Stimulated activated CD4-positive, alpha-beta T cell treated with anti-CD3 and anti-CD28 coated beads, Interleukin-2, amount 100 ng/mL, for 4 hours (primary cell): ENCODE measurements at places on chromosomes 4 and X.

DNA sequence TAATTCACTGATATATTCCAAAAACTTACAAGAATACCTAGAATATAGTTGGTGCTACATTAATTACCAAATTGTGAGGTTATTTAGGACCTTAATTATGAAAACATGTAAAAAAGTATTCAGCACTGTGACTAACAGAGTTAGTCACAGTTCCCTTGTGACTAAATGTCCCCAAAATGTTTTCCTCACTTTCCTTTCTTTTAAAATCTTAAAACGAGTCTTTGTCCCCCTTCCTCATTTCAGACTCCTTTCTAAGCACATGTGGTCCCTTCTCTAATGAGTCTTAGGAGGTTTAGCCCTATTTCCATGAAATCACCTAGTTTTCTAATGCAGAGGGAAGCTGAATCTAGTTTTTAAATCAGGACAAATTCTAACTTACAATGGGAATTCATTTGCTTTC is 175.0 kb downstream of the PPP3CA start:
- DNase-seq, result no peak

GRCh38 chr4:72938516-72938915 is 131.0 kb downstream of the COX18 start:
- DNase-seq, result no peak

- no peak for DNase-seq
Measured at GRCh38 chr4:55475394-55476243, 71.1 kb downstream of the CLOCK start.

DNA sequence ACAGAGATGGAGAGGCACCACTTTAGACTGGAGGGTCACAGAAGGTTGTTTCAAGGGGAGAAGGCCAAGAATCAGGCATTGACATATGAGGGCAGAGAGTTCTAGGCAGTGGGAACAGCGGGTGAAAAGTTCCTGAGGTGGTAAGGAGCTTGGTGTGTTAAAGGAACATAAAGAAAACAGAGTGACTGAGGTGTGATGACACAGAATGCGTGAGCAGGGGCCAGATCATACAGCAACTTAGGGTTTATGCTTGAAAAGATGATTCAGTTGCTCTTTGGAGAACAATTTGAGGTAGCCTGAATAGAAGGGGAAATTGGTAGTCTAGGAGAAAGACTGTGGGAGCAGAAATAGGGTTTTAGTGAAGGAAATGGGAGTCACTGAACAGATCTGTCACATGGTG is 179.2 kb downstream of the AMELX start:
- DNase-seq, result no peak

DNA sequence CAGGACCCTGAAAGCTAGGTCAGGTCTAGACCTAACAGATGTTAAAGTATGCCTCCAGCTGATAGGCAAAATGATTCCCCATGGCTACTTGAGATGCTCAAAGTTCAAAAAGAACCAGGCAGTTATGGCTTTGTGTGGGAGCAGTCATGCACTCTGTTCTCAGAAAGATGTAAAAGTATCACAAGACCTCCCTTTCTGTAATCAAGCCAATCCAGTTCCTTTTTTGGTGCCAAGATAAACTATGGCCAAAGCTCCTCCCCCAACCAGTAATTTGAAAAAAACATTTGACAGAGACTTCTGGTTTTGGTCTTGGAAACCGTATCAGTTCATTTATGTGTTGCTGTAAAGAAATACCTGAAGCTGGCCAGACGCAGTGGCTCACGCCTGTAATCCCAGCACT is 340.9 kb downstream of the CHIC1 start:
- DNase-seq, result no peak

GRCh38 chr4:79757600-79757999 is 315.4 kb downstream of the ANTXR2 start:
- DNase-seq, result no peak

- DNase-seq, result no peak
Measured at GRCh38 chrX:50158593-50158992, 42.2 kb downstream of the AKAP4 start.

DNA sequence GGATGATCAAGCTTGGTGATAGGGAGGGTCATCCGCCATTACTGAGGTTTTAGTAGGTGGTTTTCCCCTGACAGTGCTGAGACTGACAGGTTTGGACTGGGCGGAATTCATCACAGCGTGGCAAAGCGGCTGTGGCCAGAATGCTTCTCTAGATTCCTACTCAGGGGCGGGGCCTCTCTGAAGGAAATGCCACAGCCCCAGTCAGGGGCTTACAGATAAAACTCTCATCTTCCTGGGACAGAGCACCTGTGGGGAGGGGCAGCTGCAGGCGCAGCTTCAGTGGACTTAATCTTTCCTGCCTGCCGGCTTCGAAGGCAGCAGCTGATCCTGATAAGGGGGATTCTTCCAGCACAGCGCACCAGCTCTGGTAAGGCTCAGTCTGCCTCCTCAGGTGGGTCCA is 316.7 kb downstream of the RPA4 start:
- DNase-seq, result no peak

DNA sequence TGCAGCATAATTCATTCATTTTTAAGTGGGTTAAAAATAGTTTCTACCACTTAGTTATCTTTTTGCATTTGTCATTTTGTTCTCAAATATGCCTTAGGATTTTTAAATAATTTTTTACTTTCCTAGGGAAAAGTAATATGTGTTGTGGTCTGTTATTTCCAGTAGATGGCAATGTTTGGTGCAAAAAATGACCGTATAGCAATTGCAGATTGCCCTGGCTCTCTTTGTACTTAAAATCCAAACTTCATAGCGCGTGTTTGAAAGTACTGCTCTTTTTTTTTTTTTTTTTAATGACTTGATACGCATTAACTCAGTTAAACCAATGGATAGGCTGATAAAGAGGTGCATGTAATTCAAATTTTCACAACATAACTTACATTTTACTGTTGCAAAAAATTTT is 74.4 kb upstream of the RBMX start:
- no peak for DNase-seq

DNA sequence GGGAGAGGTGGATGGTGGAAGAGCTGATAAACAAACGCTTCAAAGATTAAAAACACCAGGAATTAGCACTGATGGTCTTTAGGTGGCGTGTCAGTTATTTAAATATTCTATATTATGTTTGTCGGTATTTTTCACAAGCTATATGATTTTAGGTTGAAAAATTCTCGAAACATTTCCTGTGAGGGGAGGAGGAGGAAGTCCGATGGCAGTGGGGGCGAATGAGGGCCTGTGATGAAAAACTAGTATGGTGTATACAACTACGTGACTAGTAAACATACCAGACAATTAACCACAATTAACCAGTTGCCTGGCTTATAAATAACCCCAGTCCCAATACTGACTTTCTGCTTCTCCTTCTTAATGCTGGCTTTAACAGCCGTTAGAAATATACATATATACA is 595 bp upstream of the NAP1L2 start:
- DNase-seq, result no peak

- peak; percentile 30 for DNase-seq
Measured at GRCh38 chr4:186104114-186104889, at the start of gene FAM149A. FAM149A (plus strand) TSS chr4:186104704.

DNA sequence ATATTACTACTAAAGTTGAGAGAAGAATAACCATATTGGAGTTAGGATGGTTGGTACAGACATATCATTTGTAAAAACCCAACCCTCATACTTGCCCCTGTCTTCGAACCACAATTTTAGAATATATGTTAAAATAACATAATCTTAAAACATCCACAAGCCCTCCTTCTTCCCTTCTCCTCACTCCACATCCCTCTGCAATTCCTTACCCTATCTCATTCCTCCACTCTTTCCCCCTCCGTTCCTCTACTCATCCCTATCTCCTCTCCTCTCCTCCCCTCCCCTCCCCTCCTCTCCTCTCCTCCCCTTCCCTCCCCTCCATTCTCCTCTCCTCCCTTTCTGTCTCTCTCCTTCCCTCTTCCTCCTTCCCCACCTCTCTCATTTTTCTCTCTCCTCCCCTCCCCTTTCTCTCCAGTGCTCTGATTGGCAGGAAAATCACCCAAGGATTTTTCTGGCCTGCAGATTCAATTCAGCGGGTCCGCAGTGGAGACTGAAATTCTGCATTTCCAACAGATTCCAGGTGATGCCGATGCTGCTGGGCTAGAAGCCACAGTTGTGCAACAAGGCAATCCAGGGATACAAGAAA is 17.4 kb upstream of the ODAM start:
- DNase-seq, result no peak

DNA sequence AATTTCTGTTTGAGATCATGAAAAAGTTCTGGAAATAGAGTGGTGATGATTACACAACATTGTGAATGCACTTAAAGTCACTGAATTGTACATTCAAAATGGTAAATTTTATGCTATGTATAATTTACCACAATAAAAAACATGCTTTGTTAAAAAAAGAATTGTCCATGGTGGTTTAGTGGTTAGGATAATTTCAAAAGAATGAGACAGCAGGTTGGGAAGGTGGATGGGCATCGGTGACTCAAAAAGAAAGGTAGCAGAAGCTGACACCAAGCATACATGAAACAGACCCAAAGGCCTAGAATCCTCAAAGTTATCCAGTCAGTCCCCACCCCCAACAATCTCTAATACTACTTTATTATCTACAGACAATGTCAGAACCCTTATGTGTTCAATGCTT is 91.1 kb downstream of the MSN start:
- no peak for DNase-seq

GRCh38 chr4:3285558-3286334 is 7.1 kb upstream of the RGS12 start:
- DNase-seq, result no peak

DNA sequence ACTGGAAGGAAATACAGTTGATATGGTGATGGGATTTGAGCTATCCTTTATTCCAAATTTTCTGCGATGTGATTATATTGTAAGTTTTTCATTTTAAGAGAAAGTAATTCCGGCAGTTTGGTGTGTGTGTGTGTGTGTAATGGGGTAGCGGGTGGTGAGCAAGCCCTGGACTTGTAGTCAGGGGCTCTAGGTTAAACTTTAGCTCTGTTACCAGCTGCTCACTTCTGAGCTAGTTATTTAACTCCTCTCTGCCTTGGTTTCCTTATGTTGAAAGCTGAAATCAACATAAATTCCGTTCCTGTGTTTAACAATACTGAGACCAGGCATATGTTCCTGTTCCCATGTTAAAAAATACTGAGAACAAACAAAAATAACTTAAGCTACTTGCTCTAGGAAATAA is 174.1 kb upstream of the CASK start:
- no peak for DNase-seq

- DNase-seq, result no peak
Measured at GRCh38 chr4:139710073-139710472, 44.5 kb downstream of the MGST2 start.

DNA sequence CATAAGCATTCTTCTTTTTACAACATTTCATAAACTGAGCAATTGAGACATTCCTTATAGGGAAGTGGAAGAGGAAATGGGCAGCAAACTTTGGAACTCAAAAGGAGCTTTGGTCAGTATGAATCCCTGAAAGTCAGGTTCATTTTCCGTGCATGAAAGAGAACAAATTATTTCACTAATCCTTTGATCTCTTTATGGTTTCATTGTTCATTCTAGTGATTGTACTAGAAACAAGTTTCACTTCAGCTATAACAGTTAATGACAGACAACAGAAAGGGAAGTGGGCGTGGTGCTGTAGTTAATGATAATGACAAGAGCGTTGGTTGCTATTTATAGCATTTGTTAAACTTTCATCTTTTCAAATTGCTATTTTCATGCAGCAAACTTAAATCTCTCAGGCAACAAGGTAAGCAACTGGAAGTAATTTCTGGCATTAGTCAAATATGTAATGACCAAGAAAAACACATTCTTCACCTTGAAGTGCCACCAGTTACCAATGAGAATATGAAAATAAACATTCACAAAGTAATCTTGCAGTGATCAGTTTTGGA is 98.4 kb downstream of the AREG start:
- no peak for DNase-seq

- no peak for DNase-seq
Measured at GRCh38 chr4:16583764-16584163, 314.7 kb downstream of the LDB2 start.

- no peak for DNase-seq
Measured at GRCh38 chr4:124067046-124067445, 645.5 kb downstream of the ANKRD50 start.

- DNase-seq, result no peak
Measured at GRCh38 chrX:153414856-153415510, 3.7 kb downstream of the ZFP92 start.

GRCh38 chrX:106613277-106613676 is 1.5 kb downstream of the RADX start:
- no peak for DNase-seq

DNA sequence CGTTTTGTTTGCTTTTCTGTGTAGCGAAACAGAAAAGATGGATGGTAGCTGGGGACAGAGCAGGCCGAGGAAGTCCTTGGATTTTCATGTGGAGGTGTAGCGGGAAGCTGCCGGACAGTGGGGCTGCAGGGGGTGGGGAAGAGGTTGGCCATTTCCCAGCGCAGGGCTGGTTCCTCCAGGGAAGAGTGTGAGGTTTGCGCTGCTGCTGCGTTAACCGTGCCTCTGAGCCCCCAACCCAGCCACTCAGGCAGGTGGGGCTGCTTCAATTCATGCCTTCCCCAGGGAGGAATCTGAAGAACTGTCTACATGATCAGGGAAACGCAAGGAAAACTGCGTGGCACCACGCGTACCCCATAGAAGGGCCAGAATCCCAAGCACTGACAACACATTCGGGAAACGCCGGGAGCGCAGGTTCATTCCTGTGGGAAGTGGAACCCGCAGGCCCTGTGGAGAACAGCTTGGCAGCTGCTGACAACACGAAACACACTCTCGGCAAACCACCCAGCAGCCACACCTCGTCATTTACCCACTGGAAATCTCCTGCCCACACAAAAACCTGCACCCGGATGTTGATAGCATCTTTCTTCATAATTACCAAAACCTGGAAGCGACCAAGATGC is 57.7 kb downstream of the PCGF3 start:
- no peak for DNase-seq

DNA sequence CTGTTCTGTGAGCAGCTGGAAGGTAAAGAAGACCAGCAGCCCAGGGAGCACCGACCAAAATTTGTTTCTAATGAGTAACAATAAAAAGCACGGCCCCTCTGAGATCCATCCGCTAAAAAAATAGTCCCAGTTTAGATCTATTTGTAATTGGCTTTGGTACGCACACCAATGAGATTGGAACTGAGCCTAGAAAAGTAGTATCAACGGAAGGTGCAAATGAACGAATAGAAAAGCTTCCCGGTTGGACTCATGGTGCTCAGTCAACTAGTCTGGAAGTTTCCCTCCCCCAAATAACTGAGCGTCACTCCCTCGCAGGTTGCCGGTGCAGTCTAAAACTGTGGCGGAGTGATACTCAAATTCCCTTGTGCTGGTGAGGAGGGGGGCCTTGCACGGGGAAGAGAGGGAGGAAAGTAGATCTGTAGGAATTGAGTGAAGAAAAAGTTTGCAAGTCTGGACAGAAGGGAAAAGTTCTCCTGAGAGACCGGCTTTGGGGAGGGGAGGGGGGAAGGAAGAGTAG is at the start of gene COL4A5:
Gene COL4A5 (plus strand): TSS at position 413 of the 517 bp plus-strand sequence. CDS start 288 bp downstream, outside the sequence.
- DNase-seq, result no peak

GRCh38 chrX:14476205-14476604 is 53.1 kb upstream of the GLRA2 start:
- DNase-seq, result no peak

DNA sequence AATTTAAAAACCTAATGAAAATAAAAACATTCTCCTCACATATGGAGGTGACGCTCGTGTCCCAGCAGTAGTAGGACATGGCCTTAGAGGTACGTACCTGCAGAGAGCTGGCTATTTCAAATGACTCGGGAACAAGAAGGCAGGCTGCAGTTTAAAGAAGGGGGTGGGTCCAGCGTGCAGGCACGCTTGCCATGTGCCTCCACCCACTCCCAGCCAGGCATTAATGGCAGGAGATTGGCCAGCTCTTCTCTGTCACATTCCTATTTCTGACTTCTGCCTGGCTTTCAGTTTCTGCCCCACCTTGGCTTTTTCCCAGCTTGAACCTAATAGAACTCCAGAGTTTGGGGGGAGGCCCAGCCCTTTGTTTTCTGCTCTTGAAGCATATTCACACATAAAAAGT is 17.2 kb downstream of the PDHA1 start:
- no peak for DNase-seq
